ENCODE measurements at places on chromosomes 6 and 20.

- no peak for DNase-seq
These were observed 50.7 kb downstream of the UBE2V1 start for GRCh38 chr20:50062006-50062838.

- no peak for DNase-seq
These were observed 298.2 kb downstream of the PHACTR1 start for GRCh38 chr6:13014504-13015378.

- no peak for DNase-seq
These were observed 36.2 kb upstream of the SCUBE3 start for GRCh38 chr6:35177596-35177995.

DNA sequence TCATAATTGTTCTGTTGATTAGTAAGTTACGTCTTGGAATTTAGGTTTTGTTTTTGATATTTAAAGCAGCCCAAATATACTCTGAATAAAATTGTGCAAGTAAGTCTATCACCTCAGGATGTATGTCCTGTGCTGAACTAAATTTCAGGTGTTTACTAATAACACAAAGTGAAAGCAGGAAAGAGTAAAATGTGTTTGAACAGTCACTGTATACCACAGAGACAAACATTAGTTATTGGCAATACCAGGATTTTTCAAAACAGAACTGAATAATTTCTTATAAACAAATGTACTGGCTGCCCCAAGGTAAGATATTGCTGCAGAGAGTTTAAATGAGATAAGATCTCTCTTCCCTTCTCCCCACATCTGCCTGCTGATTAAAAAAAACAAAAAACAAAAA lies 404.7 kb upstream of the RUNX2 start:
- DNase-seq = no peak

Data from stimulated activated CD4-positive, alpha-beta T cell treated with anti-CD3 and anti-CD28 coated beads, Interleukin-2, amount 100 ng/mL, for 4 hours (primary cell).